ENCODE measurements at places on chromosomes 16 and 17. TPM values are rescaled to one million over a fixed set of nuclear protein-coding genes. Genes with fewer than 3 reads are reported as not detected.

GRCh38 chr16:57646388-57647039, 18.1 kb downstream of the ADGRG1 start:
- no peak for DNase-seq

DNA sequence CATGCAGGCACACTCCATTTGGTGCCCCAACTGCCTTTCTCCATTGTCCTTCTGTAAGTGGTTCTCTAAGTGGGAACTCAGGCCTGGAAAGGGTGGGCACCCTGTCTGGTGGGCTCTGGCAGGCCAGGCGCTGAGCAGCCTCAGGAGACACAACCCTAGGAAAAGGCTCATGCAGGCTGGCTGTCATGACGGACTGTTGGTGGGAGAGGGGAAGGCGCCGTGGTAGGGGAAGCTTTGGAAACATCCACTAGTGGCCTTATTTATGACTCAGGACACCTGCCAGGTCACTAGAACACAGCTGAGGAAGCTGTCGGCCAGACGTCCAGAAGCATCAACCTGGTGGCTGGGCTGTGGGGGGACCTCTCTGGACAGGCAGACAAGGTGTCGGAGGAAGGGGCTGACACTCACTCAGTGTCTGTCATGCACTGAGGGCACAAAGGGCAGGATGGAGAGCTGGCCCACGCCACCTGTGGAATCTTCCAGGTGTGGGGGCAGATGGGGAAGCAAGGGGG, 216.0 kb downstream of the SEC14L1 start:
- no peak for DNase-seq

DNA sequence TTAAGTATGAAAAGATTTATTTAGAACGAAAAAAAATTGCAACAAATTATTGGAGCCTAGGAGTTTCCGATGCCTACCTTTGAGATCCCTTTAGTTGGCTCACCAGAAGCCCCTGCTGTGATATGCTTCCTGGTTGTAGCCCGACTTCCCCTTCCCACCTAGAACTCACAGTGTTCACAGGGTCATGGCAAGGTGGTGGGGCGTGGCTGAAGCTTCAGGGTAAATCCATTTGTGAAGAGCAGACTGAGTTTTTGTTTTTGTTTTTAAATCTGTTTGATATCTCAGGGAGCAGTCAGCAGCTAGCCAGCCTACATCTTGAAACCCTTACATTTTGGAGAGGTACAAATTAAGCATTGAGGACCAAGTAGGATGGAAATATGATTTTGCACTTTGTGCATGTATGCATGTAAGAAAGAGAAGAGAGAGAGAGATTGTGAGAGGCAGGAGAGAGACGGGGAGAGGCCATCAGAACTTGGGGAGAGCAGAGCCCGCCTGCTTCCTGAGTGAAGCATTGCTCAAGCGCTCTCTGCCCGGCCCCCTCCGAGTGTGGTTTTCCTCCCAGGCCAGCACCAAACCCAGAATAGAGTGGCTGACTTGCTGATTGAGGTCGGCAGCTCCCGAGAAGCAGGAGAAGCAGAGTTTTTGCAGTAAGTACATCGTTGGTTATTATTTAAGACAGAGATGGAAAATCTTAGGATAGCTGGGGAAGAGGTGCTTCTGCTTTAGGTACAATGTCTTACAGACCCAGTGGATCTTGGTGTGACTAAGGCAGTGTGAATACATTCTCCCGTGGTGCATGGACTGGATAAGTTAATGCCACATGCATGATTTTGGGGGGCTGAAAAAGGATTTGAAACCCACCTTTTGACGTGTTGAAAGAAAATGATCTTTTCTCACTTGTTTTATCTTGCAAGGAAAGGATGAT, 64.2 kb downstream of the SPECC1 start:
- DNase-seq: peak; percentile 87

DNA sequence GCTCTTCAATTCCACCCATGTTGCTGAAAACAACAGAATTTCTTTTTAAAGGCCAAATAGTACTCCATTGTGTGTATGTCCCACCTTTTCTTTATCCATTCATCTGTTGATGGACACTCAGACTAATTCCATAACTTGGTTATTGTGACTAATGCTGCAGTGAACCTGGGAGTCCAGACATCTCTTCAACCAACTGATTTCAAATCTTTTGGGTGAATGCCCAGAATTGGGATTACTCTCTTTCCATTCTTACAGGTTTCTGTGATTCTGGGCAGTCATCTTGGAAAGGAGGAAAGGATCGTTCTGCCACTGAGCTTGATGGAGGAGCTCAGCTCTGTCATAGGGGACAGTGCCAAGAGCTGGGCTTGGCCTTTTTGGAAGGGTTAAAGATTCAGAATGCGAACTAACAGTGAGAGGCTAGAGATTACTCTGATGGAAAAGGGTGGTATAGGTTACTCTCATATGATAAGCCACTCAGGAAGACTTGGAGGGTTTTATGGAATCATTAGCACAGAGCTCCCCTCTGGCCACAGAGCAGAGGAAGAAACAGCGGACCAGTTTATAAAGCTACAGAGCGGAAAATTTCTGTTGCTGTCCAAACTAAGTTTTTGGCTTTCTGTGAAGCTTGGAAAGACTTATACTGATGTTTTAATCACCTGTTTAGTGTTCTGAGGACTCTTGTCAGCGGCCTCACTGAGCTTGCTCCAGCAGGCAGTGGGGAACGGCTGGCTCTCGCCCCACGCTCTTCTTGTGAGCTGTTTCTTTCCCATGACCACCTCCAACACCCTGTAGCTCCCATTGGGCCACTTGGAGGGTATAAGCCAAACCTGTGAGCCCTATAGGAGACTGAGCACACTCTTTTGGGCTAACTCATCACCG, 48.3 kb downstream of the HIC1 start:
- no peak for DNase-seq

DNA sequence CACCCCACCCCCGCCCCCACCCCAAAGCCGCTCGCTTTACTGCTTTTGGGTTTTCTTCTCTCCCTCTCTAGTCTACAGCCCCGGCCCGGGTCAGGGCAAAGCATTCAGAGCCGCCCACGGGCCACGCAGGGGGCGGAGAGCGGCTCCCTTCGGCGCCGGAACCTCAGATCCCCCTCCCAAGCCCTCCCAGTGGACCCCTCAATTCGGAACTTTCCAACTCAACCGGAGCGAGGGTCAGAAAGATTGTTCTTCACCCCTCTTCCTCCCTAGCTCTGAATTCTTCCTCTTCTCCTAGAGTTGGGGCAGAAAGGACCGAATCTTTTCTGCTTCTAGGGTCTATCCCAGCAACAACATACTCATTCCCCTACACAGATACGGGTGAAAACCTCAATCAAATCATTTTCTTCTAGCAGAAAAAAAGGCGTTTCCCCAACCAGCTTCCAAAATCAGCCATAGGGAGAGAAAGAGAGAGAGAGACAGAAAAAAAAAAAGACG, 1.0 kb downstream of the HOXB2 start:
- no peak for DNase-seq

DNA sequence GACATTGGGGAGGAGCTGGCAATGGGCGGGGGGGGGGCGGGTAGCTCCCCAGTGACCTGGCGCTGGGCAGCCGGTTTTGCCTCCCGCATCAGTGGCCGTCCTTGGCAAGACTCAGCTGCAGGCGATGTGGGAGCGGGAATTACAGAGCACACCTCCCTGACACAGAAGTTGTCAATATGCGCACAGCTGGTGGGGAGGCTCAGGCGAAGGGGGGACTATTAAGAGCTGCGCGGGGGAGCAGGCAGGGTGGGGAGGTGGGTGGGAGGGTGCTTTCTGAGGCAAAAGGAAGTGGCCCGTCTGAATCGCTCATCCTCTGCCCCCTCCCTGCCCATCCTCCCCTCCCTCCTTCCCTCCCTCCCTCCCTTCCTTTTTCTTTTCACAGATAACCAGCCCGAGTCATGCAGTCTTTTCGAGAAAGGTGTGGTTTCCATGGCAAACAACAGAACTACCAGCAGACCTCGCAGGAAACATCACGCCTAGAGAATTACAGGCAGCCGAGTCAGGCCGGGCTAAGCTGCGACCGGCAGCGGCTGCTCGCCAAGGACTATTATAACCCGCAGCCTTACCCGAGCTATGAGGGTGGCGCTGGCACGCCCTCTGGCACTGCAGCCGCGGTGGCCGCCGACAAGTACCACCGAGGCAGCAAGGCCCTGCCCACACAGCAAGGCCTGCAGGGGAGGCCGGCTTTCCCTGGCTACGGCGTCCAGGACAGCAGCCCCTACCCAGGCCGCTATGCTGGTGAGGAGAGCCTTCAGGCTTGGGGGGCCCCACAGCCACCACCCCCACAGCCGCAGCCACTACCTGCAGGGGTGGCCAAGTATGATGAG, 44.0 kb downstream of the SREBF1 start:
- DNase-seq: no peak

GRCh38 chr16:72939247-72939646, 108.7 kb downstream of the ZFHX3 start:
- DNase-seq: no peak

- DNase-seq: no peak
These were observed 362 bp downstream of the KLHDC4 start for GRCh38 chr16:87765473-87765775.

GRCh38 chr17:47918006-47918405, 22.0 kb downstream of the SP2 start:
- no peak for DNase-seq

Gene KRT36
- not detected for total RNA-seq

Gene SLC38A8
- 3.1 TPM for total RNA-seq
